Lung (tissue), 17 donors: ENCODE measurements at places on chromosomes 13 and 19. TPM values are rescaled to one million over a fixed set of nuclear protein-coding genes. Genes with fewer than 3 reads are reported as not detected.

BCL2L12 gene
- 3.5 TPM for total RNA-seq

CD209 gene
- 2.0 TPM for total RNA-seq

LHB gene
- 0.74 TPM for total RNA-seq

ZNF555 gene
- total RNA-seq, result 9.6 TPM

CRX gene
- not detected for total RNA-seq

LYPD3 gene
- total RNA-seq, result 0.28 TPM

VSIG10L gene
- total RNA-seq, result 0.57 TPM

GDF15 gene
- 49.7 TPM for total RNA-seq

LSR gene
- total RNA-seq, result 30.8 TPM

NBEA gene
- 8.4 TPM for total RNA-seq

SELENOV gene
- not detected for total RNA-seq

ZNF285 gene
- total RNA-seq, result 1.4 TPM

MUC16 gene
- total RNA-seq, result 1.1 TPM

NCR1 gene
- total RNA-seq, result 2.5 TPM

KLF12 gene
- total RNA-seq, result 8.8 TPM

CFD gene
- total RNA-seq, result 90.8 TPM

ZNF418 gene
- 7.0 TPM for total RNA-seq

KLK15 gene
- not detected for total RNA-seq

GAS6 gene
- total RNA-seq, result 68.5 TPM

MIA gene
- total RNA-seq, result 3.2 TPM

LGALS7 gene
- 2.4 TPM for total RNA-seq

RPS15 gene
- total RNA-seq, result 1,157 TPM

PPP1R13L gene
- total RNA-seq, result 14.0 TPM

NPAS1 gene
- 0.31 TPM for total RNA-seq

SMIM44 gene
- total RNA-seq, result not detected

CPT1C gene
- 3.6 TPM for total RNA-seq

ELAVL1 gene
- total RNA-seq, result 61.0 TPM

B3GNT8 gene
- 30.5 TPM for total RNA-seq

PLIN5 gene
- 7.5 TPM for total RNA-seq

SLC15A1 gene
- total RNA-seq, result 0.31 TPM

IGSF23 gene
- not detected for total RNA-seq

JSRP1 gene
- 2.3 TPM for total RNA-seq

LILRB2 gene
- 44.7 TPM for total RNA-seq

LIM2 gene
- not detected for total RNA-seq

ZNF580 gene
- total RNA-seq, result 11.1 TPM

OBI1 gene
- total RNA-seq, result 16.5 TPM

ZNF574 gene
- total RNA-seq, result 11.5 TPM

KLK7 gene
- total RNA-seq, result not detected

ELL gene
- 23.8 TPM for total RNA-seq

WDR18 gene
- total RNA-seq, result 60.2 TPM

PSG7 gene
- total RNA-seq, result not detected

ISYNA1 gene
- total RNA-seq, result 24.9 TPM

ZNF91 gene
- total RNA-seq, result 38.6 TPM

ZNF14 gene
- 18.1 TPM for total RNA-seq

CRLF1 gene
- total RNA-seq, result 13.3 TPM

ZNF284 gene
- total RNA-seq, result 2.1 TPM

ADGRE2 gene
- total RNA-seq, result 25.7 TPM

ERCC5 gene
- total RNA-seq, result 81.4 TPM

HMG20B gene
- 91.3 TPM for total RNA-seq

SYT5 gene
- 0.40 TPM for total RNA-seq

CGB1 gene
- not detected for total RNA-seq

CATSPERD gene
- total RNA-seq, result 10.0 TPM

SCAMP4 gene
- 86.6 TPM for total RNA-seq
